AG20443 (cell line): ENCODE measurements at places on chromosomes 3 and 15.

GRCh38 chr3:124814620-124815421 lies 72.3 kb downstream of the ITGB5 start:
- no peak for DNase-seq

GRCh38 chr3:47590216-47590615 lies 11.6 kb upstream of the CSPG5 start:
- no peak for DNase-seq

GRCh38 chr15:64426845-64427465 lies 33.4 kb upstream of the ZNF609 start:
- no peak for DNase-seq

DNA sequence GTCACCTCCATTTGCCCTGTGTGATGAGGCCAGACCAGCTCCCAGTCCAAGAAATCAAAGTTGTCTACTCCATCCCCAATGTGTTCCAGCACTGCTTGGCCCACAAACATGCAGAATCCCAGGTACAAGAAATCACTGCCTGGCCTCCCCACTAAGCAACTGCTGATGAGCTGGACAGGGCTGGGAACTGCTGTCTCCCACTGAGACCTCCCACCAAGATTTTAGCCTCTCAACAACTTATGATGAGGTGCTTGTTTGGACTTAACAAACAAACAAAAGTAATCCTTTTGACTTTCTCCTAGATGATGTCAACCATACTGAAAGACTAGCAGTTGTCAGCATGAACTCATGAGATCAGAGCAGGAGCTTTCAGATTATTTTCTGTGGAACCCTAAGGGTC lies 260.1 kb upstream of the UBE2E2 start:
- DNase-seq = no peak

- DNase-seq = no peak
Measured at GRCh38 chr3:192904632-192905289, 12.9 kb downstream of the MB21D2 start.

DNA sequence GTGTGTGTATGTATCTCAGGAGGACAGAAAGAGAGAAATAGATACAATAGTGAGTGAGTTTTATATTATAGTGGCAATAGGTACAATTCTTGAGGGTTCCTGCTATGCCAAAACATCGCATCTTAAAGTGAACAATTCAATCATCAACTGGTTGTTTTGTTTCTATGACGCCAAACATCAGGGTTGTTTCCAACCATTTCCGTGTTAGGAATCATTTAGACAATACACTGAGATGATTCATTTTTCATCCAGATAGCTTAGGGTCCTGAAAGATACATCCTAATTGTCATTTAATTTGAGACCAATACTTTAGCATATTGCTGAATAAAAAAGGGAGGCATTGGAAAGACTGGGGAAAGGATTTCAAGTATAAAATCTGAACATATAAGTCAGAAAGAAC lies 472.2 kb downstream of the MCTP2 start:
- no peak for DNase-seq

- peak; percentile 70 for DNase-seq
Measured at GRCh38 chr15:51203797-51204196, 109.1 kb upstream of the TNFAIP8L3 start.

DNA sequence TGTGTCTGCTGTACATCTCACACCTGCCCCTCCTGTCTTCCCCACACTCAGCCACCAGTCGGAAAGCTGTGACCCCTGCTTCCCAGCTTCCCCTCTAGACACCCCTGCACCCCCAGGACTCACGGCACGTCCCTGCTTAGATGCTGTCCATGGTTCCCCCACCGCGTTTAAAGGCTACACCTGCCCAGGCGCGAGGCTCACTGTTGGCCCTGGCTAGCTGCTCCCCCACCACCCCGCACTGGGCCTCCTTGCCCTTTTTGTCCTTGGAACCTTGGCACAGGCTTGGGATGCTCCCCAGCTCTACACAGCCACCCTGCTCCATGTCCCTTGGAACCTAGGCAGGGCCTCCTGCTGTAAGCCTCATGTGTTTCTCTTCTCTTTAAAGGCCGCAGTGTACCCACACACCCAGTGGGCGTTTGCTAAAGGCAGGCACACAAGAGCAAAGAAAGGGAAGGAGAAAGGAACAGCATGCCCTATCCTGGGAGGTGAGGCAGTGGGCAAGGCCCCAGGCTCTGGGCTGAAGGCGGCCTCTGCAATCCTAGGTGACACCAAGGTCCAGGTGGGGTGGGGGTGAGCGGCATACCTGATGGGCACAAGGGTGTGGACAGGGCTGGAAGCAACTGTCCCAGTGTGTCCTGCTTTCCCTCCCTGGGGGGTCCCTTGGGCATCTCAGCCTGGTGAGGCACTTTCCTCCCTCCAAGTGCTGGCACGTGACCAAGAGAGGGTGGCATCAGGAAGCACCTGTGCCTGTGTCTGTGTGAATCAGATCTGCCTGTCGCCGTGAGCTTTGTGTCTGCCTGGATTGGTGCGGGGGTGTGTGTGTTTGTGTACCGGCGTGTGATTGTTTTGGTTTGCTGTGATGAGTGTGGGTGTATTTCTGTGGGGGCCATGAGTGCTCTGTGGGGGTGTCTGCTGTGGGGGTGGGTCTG lies 54.4 kb downstream of the TPRA1 start:
- no peak for DNase-seq

GRCh38 chr3:161388855-161389254 lies 17.5 kb upstream of the SPTSSB start:
- DNase-seq = no peak

- DNase-seq = peak; percentile 88
Measured at GRCh38 chr3:127799476-127800222, 22.7 kb downstream of the MGLL start.
